ENCODE measurements at places on chromosomes 2 and 18.
A peak's percentile ranks its signal among the peaks of the same experiment; 100 is the strongest.

GRCh38 chr2:221771297-221771696 is 199.2 kb upstream of the EPHA4 start:
- no peak for DNase-seq

DNA sequence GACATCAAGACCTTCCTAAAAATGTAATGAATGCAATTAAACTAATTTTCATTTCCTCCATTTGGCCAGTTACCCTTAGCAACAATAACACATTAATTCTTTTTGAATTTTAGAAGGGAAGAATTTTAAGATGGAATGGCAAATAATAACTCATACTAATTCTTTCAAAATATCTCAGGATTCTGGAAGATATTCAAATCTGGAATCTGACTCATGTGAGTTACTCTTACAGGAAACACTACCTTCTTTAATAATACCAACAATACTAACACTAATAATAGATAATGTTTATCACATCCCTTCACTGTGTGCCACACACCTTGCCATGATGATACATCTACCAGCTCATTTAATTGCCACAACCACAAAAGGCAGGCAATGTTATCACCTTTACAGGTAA is 46.4 kb downstream of the ZNF521 start:
- no peak for DNase-seq

GRCh38 chr2:15748736-15749323 is 157.2 kb downstream of the DDX1 start:
- no peak for DNase-seq

DNA sequence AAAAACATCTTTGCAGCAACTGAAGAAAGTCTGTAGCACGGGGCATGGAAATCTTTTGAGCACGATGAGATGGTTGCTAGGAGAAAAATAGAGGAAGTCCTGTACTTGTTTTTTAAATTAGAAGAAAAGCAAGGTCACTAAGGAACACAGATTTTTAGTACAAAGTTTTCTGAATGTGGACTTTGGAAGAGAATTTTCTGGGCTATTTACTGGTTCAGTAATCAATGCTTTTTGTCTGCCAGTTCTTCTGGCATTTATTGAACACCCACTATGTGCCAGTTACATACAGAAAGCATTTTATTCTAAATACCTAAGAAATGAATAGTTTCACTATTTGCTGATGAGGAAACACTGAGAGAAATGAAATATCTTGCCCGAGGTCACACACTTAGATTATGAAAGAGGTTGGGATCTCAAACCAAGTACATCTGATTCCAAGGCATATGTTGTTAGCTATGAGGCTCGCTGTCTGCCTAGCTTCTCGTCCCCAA is 15.6 kb upstream of the MAP3K20 start:
- DNase-seq = no peak

- no peak for DNase-seq
Observed at GRCh38 chr2:230127195-230127594, 58.5 kb upstream of the SLC16A14 start.

GRCh38 chr2:183868707-183869106 is 729.6 kb upstream of the ZNF804A start:
- DNase-seq = no peak

GRCh38 chr2:226387499-226387942 is 412.1 kb downstream of the IRS1 start:
- no peak for DNase-seq

DNA sequence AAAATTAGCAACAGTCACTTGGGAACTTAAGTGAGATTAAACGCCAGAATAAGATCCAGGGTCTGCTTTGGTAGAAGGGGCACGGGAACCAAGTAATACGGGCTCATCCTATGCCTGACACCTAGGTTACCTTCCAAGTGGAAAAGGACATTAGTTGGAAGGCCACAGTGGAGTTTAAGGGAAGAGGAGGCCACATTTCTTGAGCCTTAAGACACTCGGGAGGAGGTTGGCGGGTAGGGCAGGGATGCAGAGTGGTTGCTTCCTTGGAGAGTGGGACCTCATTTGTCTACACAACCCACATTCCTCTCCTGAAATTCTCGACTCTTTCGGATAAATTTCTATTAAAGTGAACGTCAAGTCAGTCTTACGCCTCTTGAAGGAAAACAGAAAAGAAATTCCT is 510 bp upstream of the DNAH6 start:
- DNase-seq = no peak

DNA sequence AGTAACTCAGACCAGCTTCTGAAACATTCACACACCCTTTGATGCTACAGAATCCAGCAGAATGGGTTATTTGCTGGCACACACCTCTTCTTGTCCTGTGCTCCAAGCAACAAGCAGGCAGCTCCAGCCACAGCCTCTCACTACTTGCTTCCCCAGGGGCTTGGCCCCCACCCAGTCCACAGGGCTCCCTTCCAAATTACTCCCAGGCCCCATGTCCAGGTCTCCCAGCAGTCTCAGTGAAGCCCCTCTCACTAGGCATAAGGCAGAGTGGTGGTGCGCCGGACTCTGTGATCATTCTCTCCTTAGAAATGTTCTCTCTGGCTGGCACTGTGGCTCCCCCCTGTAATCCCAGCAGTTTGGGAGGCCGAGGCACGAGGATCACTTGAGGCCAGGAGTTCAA is 25.9 kb downstream of the ITM2C start:
- DNase-seq = no peak

DNA sequence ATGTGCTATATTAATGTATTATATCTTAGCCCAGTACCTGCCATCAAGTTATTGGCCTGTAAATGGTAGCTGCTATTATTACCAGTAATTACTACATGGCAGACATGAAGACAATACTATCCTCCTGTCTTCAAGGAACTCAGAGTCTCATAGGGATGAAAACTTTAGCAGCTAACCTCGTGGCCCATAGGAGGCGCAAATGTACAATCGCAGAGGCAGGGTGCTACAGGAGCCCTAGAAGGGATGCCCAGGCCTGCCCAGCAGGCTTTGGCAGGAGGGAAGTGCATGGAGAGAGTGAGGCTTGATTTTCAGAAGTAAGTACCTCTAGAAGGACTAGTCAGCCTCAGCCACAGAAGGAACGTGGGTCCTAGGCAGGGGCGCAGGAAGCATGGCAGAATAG is 44.7 kb upstream of the KIDINS220 start:
- DNase-seq = no peak

DNA sequence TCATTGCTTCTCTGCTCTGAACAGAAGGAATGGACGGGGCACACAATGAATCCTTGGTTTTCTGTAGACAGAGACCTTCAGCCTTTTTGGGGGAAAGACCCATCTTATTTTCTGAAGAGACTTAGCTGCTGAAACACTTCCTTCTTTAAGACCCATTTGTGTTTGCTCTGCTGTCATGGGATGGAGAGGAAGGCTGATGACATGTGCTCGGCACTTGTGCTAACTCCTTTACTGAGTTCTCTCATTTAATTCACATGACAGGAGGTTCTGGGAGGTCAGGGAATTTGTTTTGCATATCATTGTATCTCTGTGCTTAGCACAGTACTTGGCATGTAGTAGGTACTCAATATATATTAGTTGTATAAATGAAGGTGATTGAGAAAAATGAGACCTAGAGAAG is 39.0 kb downstream of the OXER1 start:
- DNase-seq = no peak

GRCh38 chr2:98505971-98506664 is 61.5 kb downstream of the INPP4A start:
- no peak for DNase-seq

GRCh38 chr2:241947004-241947350 is 77.4 kb downstream of the RTP5 start:
- DNase-seq = no peak

DNA sequence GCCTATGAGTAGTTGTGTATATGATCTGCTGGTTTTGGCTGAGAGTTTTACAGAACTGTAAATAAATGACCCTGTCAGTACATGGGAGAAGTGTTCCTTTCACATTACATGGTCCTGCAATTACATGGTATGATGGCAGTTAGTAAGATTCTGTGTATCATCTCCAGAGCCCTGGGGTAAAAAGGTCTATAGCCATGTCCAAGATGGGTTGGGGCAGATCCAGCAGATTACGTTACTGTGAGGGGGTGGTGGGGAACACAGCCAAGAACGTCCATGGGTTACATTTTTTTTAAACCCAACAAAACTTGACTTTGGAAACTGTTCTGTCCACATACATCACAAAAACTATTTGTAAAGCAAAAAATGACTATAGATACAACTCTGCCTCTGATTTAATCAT is 64.2 kb upstream of the LMAN1 start:
- DNase-seq = no peak

DNA sequence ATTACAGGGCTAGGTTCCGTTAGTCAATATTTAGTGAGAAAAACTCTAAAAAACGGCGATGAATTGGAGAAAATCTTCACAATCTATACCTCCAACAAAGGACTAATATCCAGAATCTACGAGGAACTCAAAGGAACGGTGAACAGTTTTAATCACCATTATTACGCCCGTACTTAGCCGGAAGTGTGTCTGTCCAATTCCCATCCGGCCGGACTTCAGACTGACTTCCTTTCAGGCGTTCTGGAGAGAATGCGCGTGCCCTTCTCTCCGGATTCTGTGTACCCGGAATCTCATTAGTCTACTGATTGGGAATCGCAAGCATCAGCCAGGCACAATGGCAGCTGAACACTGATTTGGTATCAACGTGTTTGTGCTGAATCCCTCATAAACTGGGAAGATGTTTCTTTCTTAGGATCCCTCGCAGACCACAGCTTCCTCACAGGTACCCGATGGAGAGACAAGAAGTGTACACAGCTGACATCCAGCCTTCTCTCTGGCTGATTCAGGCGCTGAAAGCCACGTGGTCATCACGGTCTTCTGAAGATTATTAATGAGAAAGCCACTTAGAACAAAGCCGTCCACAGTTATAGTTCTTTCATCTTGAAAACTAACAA is 239.9 kb downstream of the ZNF516 start:
- no peak for DNase-seq

GRCh38 chr2:176251928-176252327 is 17.3 kb upstream of the MTX2 start:
- no peak for DNase-seq

GRCh38 chr2:48507111-48507510 is 22.8 kb upstream of the STON1 start:
- no peak for DNase-seq

DNA sequence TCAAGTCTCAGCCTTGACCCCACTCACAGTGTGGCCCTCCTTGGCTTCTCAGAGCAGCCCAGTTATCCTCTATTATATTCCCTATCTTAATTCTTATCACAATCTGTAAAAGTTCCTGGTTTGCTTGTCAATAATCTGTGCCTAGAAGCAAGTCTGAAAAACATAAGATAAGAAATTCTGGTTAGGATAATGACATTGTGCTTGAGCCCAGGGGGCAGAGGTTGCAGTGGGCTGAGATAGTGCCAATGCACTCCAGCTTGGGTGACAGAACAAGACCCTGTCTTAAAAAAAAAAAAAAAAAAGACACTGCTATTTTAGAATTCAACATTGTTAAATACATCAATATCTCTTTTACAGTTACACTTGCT is 63.9 kb downstream of the TMEM131 start:
- DNase-seq = no peak

GRCh38 chr2:25586726-25587144 is 86.6 kb downstream of the DTNB start:
- DNase-seq = no peak

DNA sequence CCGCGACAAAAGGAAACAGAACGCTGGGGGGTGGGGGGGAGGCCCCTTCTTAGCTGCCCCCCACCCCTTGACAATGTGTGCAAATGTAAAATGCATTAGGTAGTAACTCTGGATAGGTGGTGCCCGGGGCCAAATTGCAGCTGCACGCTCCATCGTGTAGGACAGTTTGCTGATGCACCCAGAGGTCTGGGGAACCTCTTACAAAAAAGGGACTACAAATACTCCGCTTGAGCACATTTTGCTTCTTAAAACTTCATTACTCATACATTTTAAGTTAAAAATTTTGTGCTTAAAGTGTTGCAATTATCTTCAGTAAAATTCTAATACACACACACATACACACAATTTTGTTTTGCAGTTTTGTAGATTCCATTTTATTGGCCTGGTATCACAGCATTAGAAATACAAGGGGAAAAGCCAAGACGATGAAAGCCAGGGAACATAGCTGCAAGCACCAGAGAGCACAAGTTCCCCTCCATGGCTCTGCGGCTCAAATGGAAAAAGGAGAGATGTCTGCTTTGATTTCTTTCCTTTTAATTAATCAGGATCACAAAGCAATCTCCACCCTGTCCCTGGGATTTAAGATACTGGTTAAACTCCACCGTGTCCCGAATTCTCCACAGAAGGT is 582.1 kb downstream of the ZEB2 start:
- no peak for DNase-seq

GRCh38 chr2:84078471-84078870 is 380.6 kb downstream of the SUCLG1 start:
- no peak for DNase-seq

- DNase-seq = no peak
Observed at GRCh38 chr2:174053355-174054151, 88.4 kb upstream of the SP3 start.

DNA sequence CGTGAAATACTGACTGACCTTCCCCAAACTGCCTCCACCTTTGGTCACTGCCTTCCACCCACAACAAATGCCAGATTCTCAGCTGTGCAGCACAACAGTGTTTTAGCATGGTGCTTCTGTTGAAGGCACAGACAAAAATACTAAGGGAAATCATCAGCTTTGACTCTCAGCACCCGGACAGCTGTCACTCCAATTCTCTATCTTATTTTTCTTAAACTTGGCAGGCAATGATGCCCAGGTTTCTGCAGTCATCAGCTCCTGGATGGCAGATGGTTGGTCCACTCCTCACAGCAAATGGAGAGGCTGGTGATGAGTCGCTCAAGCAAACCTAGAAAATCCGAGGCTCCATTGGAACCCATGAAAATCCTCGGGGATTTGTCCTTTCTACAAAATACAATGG is 2.9 kb upstream of the FAM124B start:
- no peak for DNase-seq

GRCh38 chr18:48358868-48359267 is 50.3 kb downstream of the ZBTB7C start:
- DNase-seq = no peak

GRCh38 chr2:166334805-166335204 is 40.9 kb downstream of the SCN9A start:
- no peak for DNase-seq

GRCh38 chr2:239753401-239753837 is 271.7 kb downstream of the NDUFA10 start:
- DNase-seq = no peak

- DNase-seq = no peak
Observed at GRCh38 chr2:212737392-212738172, 199.0 kb upstream of the ERBB4 start.

- no peak for DNase-seq
Observed at GRCh38 chr2:191942090-191942738, 95.3 kb upstream of the CAVIN2 start.

GRCh38 chr2:68726608-68727367 is 7.8 kb upstream of the ARHGAP25 start:
- DNase-seq = peak; percentile 75

GRCh38 chr2:31138037-31138962 is at the start of gene GALNT14:
GALNT14 (minus strand) TSS chr2:31138440; CDS start chr2:31138086, 354 bp downstream.
- DNase-seq = peak; percentile 26

DNA sequence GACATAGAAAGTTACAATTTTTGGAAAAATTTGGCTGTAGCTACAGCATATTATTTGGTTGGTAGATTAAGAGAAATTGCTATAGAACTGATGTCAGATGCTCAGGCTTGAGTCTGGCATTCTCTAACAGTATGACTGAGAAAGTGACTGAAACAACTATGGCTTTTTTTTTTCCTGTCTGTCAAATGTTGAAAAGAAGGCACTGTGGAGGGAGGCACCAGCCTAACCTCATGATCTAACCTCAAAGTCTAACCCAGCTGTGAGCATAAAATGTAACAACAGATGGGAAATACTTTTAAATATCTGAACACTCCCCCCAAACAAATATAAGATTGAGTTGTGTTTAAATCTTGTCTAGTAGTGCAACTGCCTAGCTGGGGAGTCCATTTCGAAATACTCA is 629.1 kb downstream of the LRP1B start:
- DNase-seq = no peak
